Renal pelvis (tissue), 12 donors: ENCODE measurements at places on chromosomes 12 and 14.

GRCh38 chr12:10497602-10498001, 8.1 kb upstream of the EIF2S3B start:
- no peak for DNase-seq

- DNase-seq = no peak
Observed at GRCh38 chr14:100350276-100350926, 27.3 kb downstream of the SLC25A47 start.

GRCh38 chr12:29164477-29165393, 15.7 kb downstream of the FAR2 start:
- no peak for DNase-seq

- no peak for DNase-seq
Observed at GRCh38 chr12:101847325-101847724, 16.6 kb upstream of the GNPTAB start.

GRCh38 chr14:66395300-66395699, 90.9 kb upstream of the CCDC196 start:
- no peak for DNase-seq
